ENCODE measurements at places on chromosomes 2 and 18. TPM values are rescaled to one million over a fixed set of nuclear protein-coding genes. Genes with fewer than 3 reads are reported as not detected.

Gene ABCG8
- total RNA-seq = not detected

Gene PLCL1
- total RNA-seq = 2.0 TPM

Gene RIT2
- total RNA-seq = not detected

Gene RELCH
- 19.1 TPM for total RNA-seq

Gene RAB6C
- total RNA-seq = not detected

Gene DLGAP1
- 1.1 TPM for total RNA-seq

Gene CNDP1
- total RNA-seq = not detected

Gene PARD3B
- 3.0 TPM for total RNA-seq

Gene LRRTM4
- total RNA-seq = not detected

Gene CYRIA
- total RNA-seq = 10.2 TPM

Gene RTKN
- 5.6 TPM for total RNA-seq

Gene GATA6
- total RNA-seq = 3.8 TPM

Gene MAP3K19
- total RNA-seq = not detected

Gene REG3A
- total RNA-seq = not detected

Gene EVA1A
- total RNA-seq = 78.1 TPM

Gene GDF7
- 0.10 TPM for total RNA-seq

Gene DQX1
- not detected for total RNA-seq

Gene CTAGE1
- not detected for total RNA-seq

Gene DYTN
- not detected for total RNA-seq

Gene CD8B2
- total RNA-seq = not detected

Gene ADRA2B
- not detected for total RNA-seq

Gene GPR155
- 0.74 TPM for total RNA-seq

Gene VIT
- total RNA-seq = not detected

Gene NAT8
- not detected for total RNA-seq

Gene RGPD3
- 0.13 TPM for total RNA-seq

Gene MYL12A
- total RNA-seq = 1,311 TPM

Gene IL36A
- not detected for total RNA-seq

Gene AP1S3
- 3.7 TPM for total RNA-seq

Gene UGT1A5
- total RNA-seq = not detected
